Aorta (tissue), 5 donors: ENCODE measurements at places on chromosomes 3 and 15.

GRCh38 chr15:29937956-29938355 is 115.7 kb upstream of the TJP1 start:
- DNase-seq = no peak

DNA sequence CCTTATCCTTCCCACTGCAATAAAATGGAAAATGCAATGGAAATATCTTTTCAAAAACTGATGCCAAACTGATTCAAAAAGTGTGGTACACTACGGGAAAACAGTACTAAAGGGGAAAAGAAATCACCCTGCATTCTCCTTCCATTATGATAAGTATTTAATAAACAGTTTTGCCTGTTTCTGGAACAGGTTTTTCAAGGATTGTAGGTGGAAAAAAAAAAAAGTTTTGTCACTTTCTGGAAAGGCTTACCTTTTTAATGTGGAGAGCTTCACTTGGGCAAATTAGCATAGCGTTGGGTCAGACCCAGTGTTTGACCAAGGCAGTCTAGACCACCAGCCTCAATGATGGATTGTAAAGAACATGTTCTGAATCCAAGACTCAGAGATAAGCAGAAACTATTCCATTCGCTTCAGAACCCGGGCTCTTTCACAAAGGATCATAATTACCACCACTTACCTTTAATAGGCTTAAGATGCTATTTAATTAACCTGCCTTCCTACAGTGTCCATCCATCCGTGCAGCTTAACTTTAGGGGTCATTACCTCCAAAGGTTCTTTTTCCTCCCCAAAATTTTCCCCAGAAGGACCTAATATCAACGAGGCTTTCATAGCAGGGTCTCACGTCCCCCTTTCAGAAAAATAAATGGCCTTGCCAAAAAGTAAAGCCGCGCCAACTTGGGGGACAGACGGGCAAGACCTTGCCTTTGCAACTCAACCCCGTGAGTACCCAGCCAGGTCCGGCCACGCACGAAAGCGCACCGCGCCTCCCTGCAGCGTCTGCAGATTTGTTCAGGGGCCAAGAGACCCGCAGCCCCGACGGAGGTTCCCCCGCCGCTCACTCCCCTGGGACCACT is 1.0 kb downstream of the DCBLD2 start:
- no peak for DNase-seq

- no peak for DNase-seq
Observed at GRCh38 chr15:55778932-55779331, 36.0 kb upstream of the PRTG start.

- DNase-seq = peak; percentile 87
Observed at GRCh38 chr15:88258093-88258641, 1.6 kb upstream of the NTRK3 start.

DNA sequence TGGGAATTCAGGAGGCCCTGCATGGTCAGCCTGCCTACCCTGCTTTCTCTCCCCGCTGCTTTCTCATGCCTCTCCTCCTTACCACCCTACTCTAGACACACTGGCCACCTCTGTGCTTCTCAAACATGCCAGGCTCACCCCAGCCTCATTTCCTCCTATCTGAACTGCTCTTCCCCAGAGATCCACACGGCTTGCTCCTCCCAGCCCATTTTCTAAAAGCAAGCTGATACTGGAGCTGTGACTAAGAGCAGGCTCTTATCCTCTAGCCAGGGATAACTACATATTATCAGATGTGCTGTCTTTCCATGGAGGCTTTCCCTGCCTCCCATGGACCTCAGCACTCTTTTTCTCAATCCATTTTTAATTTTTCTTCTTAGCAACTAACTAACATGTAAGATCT is 85.9 kb downstream of the BOC start:
- DNase-seq = no peak

DNA sequence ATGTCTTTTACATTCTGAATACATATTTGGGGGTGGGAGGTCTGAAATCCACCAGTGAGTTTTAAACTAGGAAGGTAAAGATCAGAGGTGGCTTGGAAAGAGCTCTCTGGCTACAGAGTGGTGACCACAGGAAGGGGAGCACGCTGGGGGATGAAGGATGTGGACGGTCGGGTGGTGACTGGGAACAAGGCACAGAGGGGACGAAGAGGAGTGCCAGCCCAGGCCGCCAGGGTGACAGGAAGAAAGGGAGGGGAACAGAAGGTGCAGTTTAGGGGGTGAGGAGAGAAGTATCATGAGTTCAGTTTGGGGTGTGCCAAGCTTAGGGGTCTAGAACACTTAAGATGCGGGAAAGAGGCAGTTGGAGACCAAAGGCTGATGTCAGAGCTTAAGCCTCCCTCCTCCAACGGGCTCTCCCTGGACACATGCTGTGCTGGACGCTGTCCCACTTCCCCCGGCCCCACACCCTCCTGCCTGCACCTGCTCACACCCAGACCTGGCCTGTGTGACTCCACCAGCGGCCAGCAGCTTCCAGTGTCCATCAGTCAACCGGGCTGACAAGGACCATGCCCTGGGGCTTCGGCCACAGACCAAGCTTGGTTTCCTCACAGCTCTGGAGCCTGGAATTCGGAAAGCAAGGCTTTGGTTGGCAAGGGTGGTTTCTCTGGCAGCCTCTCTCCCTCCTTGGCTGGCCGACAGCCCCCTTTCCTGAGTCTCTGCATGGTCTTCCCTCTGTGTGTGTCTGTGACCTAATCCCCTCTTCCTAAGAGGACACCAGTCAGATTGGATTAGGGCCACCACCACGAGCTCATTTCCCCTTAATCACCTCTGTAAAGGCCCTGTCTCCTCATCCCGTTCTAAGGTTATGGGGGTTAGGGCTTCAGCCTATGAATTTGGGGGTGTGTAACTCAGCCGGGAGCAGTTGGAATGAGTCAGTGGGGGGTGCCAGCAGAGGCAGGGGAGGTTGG is 120.4 kb upstream of the IQSEC1 start:
- DNase-seq = peak; percentile 54

- no peak for DNase-seq
Observed at GRCh38 chr3:175956964-175957363, 1097.8 kb downstream of the NAALADL2 start.

GRCh38 chr15:24916305-24917009 is 38.3 kb upstream of the SNRPN start:
- DNase-seq = no peak

GRCh38 chr3:184651904-184652303 is 60.0 kb downstream of the MAGEF1 start:
- no peak for DNase-seq

- DNase-seq = no peak
Observed at GRCh38 chr15:32824777-32825176, 107.0 kb downstream of the GREM1 start.

- no peak for DNase-seq
Observed at GRCh38 chr3:65964838-65965237, 73.9 kb downstream of the MAGI1 start.

- DNase-seq = no peak
Observed at GRCh38 chr15:84773716-84774115, 25.3 kb downstream of the ZNF592 start.

GRCh38 chr3:111971533-111972130 is 7.2 kb upstream of the ABHD10 start:
- no peak for DNase-seq

GRCh38 chr3:44110648-44111047 is 131.0 kb upstream of the TOPAZ1 start:
- DNase-seq = no peak

GRCh38 chr15:85489773-85490493 is 109.5 kb downstream of the AKAP13 start:
- DNase-seq = no peak

- DNase-seq = no peak
Observed at GRCh38 chr3:4936982-4937614, 42.1 kb upstream of the BHLHE40 start.

DNA sequence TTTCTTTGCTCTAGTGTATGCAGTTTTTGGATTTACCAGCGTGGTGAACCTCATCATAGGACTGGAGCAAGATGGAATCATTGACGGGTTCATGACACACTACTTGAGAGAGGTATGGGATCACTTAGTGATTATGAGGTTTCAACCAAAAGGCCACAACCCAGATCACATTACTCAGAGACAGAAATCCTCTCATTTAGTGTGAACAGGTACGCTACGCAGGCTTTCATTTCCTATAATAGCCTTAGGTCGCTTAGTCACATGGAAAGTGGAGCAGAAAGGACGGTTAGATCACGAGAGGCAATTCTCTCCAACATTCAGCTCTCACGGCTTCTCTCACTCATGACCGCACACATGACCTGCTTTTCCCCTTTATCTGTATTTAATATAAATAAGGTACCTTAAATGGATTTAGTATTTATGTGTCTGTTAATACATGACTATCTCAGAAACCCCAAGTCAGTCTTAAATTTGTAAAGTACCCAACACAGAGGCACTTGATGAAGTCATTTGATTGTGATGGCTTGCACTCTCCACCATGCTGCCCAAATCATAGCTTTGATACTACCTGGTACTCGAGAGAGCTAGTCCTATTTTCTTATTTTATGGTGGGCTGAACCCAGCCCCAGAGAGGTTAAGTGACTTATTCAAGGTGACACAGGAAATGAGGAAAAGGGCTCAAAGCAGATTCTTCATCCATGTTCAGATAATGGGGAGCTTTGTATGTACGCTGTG is 8.6 kb downstream of the TM6SF1 start:
- no peak for DNase-seq

GRCh38 chr15:94478763-94479162 is 247.4 kb downstream of the MCTP2 start:
- DNase-seq = no peak

DNA sequence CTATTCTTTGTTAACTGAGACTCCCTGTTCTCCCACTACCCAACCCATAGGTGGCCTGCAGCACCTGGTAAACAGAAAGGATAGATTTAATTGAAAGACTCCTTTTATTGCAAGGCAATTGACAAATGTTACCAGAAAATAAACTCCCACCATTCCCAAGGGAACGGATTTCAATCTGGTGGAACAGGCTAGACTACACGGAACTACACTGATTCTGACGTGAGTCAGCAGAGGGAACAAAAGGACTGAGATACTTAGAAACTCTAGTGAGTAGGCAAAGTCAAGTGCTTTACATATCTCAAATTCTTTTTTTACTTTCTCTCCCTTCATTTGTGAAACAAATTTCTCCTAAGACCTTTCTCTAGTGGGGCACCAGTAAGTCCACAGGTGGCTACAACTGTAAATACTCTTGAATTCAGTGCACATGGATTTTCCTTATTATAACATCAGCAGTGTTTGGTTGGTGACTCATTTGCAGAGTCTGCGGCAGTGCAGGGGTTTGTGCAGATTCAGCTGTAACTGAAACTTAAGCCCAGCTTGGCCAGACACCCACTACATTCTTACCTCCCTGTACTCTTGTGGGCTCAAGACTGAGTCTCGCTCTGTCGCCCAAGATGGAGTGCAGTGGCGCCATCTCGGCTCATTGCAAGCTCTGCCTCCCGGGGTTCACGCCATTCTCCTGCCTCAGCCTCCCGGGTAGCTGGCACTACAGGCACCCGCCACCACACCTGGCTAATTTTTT is 34.3 kb upstream of the PLSCR2 start:
- peak; percentile 62 for DNase-seq
